Posterior vena cava (tissue), 2 donors: ENCODE measurements at places on chromosomes 6 and 20.
A peak's percentile ranks its signal among the peaks of the same experiment; 100 is the strongest.

- DNase-seq = peak; percentile 78
These were observed 5.1 kb downstream of the SOX12 start for GRCh38 chr20:330233-331149.

- no peak for DNase-seq
These were observed 231.1 kb upstream of the ZNF217 start for GRCh38 chr20:53824779-53825178.

DNA sequence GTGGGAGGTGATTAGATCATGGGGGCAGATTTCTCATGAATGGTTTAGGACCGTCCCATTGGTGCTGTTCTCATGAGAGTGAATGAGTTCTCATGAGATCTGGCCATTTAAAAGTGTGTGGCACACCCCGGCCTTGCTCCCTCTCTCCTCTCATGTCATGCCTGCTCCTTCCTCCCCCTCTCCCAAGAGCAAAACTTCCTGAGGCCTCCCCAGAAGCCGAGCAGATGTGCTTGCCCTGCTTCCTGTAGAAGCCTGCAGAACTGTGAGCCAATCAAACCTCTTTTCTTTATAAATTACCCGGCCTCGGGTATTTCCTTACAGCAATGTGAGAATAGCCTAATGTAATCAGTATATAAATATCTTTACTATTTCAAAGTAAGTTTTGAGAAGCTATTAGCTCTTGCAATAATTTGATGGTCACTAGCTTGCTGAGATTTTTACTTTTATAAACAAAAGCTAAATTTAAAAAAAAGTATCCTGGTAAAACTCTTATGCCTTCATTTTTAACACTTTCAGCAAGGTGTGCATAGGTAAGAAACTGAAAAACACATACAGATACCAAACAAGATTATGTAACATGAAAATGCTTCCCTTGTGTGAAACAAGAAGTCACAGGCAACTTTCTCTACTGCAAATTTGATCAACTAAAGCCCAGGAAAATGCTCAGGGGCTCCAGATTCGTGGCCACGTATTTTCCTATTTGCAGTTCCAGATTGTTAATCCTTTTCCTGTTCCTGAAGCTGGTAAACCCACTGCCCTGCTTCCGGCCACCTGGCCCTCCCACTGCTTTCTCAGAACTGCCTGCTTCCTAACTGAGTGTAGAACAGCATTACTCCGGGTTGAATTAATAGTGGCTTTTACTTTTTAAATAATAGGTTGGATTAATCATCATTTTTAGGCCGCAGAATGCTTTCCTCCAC is 395.1 kb upstream of the CNR1 start:
- DNase-seq = no peak

GRCh38 chr6:126204598-126204997 is 135.3 kb upstream of the CENPW start:
- DNase-seq = no peak

DNA sequence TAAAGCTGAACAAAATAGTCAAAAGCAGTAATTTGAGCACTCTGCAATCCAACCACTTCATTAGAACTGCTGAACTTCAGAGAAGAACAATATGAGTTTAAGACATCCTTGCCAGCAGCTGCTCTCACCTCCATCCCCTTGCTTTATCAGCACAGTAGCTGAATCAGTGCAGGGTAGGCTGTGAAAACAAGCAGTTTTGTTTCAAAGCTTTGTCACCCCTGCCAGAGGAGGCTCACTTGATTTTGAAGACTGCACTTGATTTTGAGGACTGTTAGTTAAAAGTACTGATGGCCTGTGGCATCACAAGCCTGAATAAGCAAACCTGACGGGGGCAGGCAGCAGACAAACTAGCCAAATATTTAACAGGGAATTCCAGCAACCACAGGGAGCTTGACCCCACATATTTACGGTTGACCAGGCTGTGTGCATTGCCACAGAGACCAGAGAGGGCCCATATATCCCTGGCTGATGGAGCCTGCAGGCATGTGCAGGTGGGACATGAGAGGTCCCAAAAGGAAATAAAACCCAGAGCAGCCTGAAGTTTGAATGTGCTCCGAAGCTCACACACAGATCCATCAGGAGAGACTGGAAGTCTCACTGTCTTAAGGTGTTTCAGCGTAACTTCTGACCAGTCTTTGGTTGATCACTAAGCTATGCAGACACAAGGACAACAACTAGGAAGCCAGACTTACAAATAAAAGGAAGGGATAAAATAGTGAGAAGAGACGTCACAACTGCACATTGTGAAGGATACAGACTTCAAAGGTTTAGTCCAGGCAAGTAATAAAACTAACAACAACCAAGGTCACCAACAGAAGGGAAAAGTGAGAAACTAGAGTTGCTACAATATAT is 97.4 kb downstream of the PDSS2 start:
- DNase-seq = no peak

GRCh38 chr6:144307880-144308279 is 22.7 kb downstream of the UTRN start:
- DNase-seq = no peak

GRCh38 chr6:71414486-71414885 is 125.9 kb downstream of the OGFRL1 start:
- DNase-seq = no peak

DNA sequence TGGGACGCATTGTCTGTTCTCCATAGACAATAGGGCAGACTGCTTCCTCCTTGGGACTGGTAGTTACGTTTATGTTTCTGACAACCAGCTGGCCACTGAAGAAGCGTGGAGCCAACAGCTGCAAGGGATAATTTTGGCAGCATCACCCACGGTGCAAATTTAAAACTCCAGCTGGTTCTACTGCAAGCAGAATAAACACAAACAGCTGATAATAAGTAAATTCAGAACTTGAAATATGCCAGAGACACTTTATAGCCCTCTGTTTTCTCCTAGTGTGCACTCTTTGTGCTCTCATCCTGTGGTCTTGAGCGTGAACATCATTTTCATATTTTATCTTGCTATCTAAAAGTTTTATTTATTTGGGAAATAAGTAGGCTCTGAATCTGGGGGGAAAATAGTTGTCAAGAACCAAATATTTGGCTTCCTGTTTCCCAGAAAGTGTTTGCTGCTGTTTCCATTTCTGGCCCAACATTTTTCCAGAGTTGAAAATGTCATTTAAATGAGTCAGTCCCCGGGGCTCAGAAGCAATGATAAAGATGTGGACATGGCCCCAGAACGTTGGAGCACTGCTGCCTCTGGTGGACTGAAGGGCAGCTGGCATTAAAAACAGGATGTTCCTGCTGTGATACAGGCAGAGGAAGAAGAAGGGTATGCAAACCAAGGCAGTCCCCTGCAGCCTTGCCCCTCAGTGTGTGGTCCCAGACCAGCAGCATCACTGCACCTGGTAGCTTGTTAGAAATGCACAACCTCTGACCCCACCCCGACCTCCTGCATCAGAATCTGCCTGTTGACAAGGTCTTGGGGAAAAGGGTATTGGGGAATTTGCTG is 12.5 kb upstream of the THBD start:
- peak; percentile 86 for DNase-seq

DNA sequence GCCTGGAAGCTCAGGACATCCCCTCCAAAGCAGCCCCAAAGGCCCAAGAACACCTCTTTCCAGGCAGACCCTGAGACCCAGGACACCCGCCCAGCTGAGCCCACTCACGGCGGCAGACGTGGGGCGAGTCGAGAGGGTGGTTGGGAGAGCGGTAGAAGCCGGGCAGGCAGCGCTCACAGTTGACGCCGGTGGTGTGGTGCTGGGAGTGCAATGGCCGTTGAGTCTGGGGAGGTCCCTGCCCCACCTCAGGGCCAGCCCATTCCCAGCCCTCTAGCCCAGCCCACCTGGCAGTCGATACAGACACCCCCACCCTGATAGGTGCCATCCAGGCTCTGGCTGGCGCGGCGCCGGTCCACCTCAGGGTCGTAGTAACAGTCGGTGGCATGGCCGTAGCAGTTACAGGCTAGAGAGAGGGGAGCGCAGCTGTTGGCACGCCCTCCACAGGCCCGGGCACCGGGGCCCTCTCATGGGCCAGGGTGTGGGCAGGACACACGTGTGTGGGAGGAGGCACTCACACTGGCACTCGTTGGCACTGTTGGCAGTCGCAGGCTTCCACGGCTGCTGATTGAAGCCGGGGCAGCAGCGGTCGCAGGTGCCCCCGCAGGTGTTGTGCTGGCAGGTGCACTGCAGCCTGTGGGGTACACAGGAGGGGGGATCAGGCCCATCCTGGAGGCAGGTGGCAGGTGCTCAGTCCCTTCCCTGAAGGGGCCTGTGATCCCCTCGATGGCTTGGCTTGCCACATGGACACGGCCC is 20.5 kb downstream of the LAMA5 start:
- no peak for DNase-seq

- no peak for DNase-seq
These were observed 163.2 kb downstream of the PDE7B start for GRCh38 chr6:136014454-136015437.

DNA sequence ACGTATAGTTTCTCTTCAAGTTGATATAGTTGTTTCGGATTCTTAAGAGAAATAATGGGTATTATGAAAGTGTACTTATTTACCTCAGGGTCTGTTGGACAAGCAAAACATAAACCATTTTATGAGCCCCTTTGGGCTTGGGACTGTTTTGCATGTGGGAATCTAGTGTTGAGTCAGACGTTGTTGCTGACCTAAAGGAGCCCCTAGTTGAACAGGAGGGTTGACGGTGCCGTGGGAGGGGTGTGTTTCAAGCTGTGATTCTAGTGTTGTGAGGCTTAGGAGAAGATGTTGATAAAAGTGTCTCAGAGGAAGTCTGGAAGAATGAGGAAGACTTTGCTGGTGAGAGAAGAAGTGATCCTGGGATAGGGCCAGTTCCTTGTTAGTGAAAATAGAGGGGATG is 140.0 kb downstream of the ARID1B start:
- no peak for DNase-seq

- no peak for DNase-seq
These were observed 53.4 kb upstream of the RNF24 start for GRCh38 chr20:4068708-4069107.

DNA sequence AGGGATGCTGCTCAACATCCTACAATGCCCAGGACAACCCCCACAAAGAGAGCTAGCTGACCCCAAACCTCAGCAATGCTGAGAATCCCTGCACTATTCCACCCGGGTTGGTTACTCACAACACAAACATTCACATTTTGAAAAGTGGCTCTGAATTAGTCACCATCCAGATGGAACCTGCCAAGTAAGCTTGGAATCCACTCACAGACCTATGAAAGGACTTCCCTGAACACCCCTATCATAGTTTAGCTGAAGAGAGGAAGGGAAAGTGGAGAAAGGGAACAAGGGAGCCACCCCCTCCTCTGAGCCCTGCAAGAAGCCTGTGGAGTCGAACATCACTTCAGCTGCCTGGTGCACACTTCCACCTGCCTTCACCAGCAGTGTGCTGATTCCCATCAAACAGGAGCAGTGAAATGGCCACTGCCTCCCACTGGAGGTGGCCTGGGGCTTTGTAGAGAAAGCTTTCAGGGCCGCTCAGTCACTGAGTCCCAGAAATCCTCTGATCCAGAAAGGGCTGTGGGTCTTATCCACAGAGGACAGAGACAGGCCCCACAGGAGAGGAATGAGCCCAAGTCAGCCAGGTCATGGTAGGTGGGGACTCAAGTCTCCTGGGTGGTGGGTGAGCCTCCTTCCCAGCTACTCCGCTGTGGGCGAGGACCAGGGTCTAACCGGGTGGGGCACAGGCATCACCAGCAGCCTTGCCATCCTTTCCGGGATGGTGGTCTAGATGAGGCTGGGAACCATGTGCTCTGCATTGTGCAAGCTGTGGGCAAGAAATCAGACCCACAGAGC is 203.7 kb downstream of the SYNDIG1 start:
- DNase-seq = peak; percentile 63

DNA sequence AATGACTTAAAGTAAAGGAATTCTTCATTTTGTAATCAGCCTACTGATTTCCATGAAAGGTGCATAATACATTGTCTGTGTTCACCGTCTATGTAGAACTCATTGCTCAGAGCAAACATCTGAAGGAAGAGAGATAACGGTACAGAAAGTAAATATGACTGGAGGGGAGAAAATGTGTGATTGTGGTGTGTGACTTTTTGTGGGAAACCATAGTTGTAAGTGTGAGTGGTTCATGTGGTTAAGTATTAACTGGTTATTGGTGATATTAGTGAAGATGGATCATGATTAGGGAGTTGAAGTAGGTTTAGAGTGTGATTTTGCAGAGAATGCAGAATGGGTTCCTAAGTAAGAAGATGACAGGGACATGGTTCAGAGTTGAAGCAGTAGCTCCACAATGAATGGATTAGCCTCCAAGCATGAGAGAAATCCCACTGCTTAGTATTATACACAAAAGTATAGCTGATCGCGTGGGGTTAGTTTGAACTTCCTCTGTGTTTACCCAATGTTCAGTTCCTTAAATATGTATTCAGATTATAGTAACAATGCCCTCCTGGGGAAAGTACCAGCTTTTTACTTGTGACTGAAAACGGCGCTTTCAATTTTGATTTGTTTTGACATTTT is 368.9 kb downstream of the UTRN start:
- no peak for DNase-seq

- DNase-seq = no peak
These were observed 697.6 kb downstream of the HACE1 start for GRCh38 chr6:104162036-104162669.

GRCh38 chr6:21922086-21922485 is 328.5 kb downstream of the SOX4 start:
- no peak for DNase-seq

DNA sequence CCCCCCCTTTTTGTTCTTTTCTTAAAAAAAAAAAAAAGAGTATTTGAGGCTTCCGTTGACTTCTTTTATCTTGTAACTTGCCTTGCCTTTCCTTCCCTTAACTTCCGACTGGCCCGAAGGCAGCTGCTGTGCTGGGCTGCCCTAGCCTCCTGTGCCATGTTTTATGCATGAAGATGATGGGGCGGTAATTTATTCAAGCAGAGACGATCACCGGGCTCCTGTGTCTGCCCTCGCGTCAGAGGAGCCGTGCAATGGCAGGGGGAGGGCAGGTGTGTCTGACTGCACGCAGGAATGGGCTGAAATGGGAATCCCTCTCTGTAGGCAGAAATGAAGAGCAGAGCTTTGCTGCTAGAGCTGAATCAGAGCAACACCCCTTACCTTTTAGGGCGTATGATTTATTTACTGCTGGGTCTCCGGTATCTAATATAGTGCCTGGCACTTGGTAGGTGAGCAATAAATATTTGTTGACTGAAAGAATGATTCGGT is 106.3 kb upstream of the RIPOR2 start:
- no peak for DNase-seq

GRCh38 chr6:166866839-166867637 is 89.3 kb downstream of the RNASET2 start:
- DNase-seq = no peak
